ENCODE measurements at places on chromosomes 13 and 19.
A peak's percentile ranks its signal among the peaks of the same experiment; 100 is the strongest.

DNA sequence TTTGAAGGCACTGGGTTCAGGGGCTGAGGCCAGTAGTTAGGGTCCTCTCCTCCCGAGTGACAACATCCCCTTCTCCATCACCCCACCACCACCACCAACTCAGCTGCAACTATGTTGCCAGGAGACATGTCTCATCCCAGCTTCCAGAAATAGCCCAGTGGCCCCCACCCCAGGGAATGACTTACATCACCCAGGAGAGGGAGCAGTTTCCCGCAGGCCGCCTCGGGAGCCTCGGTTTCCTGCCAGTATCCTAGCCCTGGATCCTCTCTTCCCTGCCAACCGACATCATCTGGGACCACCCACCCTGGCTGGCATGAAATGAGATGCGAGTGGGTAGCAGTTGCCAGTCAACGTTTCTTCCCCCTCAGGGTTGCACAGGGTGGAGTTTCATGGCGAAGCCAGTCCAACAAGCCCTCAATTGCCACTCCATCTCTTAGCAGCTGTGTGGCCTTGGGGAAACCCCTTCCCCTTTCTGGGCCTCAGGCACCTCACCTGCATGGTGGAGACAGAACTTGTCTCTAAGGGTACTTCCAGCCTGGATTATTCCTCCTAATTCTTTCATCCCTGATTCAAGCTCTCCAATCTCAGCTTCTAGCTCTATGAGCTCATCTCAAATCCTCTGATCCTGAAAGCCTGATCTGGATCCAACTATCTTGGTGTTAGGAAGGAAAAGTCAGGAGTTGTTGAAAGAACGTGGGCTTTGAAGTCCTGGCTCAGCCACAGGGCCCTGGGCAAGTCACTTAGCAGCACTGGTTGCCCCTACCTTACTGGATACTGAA is 3.9 kb upstream of the GSK3A start:
- DNase-seq, result no peak

GRCh38 chr19:48283908-48284307 is 14.0 kb downstream of the ZNF114 start:
- peak; percentile 78 for DNase-seq

DNA sequence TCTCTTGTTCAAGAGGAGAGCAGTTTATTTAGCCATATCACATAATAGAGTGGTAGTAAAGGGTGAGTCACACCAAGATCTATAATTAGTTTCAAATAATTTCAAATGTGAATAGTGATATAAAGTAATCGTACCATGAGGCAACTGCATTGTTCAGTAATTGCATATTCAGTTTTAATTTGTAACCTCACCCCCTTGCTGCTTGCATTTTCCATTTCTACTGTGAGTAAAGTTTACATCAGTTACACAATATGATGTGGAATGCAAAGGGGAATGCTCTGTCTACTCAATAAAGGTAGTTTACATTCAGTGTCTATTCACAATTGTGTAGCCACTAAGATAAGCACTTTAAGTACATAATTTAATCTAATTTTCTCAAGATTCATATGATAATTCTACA is 1695.7 kb upstream of the SPRY2 start:
- DNase-seq, result peak; percentile 25

DNA sequence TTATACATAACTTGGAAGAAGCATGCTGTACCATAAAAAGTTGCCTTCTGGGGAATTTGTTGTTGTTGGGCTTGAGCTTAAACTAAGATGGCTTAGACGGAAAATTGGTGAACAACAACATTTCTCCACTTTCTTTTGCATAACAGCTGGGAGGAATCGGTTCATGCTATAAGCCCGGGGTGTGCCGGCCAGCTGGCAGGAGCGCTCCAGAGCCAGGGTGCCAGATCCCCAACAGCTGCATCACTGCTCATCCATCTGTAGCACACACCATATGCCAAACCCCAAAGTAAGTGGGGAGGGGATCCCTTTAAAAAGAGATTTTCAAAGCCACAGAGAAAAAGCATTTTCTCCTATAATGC is 419.5 kb upstream of the ARGLU1 start:
- DNase-seq, result no peak

GRCh38 chr13:46569456-46569855 is 16.5 kb downstream of the LRCH1 start:
- DNase-seq, result no peak

GRCh38 chr13:49300276-49300675 is 52.6 kb downstream of the CDADC1 start:
- no peak for DNase-seq

- DNase-seq, result no peak
These were observed 115.3 kb downstream of the LRCH1 start for GRCh38 chr13:46668302-46668720.

- no peak for DNase-seq
These were observed 501.3 kb downstream of the EFNB2 start for GRCh38 chr13:106034201-106034600.

GRCh38 chr13:46595136-46595884 is 42.3 kb downstream of the LRCH1 start:
- no peak for DNase-seq

- no peak for DNase-seq
These were observed 22.6 kb upstream of the PPP5C start for GRCh38 chr19:46324277-46324676.

DNA sequence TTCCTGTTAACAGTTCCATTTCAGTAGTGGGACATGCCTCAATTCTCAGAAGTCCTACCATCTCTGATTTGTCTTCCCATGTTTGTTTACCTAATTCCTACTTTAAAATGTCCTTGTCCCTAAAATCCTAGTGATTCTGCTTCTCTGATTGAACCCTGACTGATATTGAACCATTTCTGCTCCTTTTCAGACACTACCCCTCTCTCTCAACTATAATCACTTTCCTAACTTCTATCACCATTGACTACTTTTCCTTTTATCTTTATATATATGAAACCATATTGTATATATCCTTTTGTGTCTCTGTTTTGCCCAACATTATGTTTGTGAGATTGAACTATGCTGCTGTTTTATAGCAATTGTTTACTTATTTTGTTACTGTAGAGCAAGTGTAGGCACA is 15.6 kb upstream of the ZNF227 start:
- no peak for DNase-seq

DNA sequence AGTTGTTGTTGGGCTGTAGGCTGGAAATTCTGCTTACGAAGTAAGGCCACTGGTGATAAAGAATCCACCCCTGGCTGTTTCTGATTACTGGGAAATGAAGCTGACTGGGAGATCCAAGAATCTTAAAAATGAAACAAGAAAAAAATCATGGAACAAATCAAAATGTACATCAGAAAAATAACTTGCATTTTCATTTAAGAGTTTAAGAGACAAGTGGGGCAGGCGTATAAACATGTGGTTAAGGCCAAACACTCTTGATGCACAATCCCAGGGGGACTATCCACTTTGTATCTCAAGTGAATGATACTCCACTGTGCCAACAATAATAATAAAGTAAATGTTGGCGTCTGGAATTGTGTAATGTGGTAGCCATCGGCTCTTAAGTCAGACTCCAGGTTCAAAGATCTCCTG is 24.6 kb downstream of the ZMYM5 start:
- DNase-seq, result no peak
